ENCODE measurements at places on chromosomes 2 and 18. TPM values are rescaled to one million over a fixed set of nuclear protein-coding genes. Genes with fewer than 3 reads are reported as not detected.

The DNER gene
- 9.1 TPM for total RNA-seq

The RNMT gene
- total RNA-seq, result 18.7 TPM

The GKN1 gene
- 0.72 TPM for total RNA-seq

The VIL1 gene
- total RNA-seq, result 0.16 TPM

The TMEFF2 gene
- 0.29 TPM for total RNA-seq

The REEP1 gene
- 0.57 TPM for total RNA-seq

The MALL gene
- 158 TPM for total RNA-seq

The STARD6 gene
- total RNA-seq, result not detected

The MATN3 gene
- 12.5 TPM for total RNA-seq

The CHST9 gene
- not detected for total RNA-seq

The TRAPPC8 gene
- total RNA-seq, result 12.1 TPM

The CFAP210 gene
- 0.28 TPM for total RNA-seq

The ACOXL gene
- total RNA-seq, result not detected

The SLC39A6 gene
- total RNA-seq, result 53.8 TPM

The IL1A gene
- total RNA-seq, result 0.05 TPM

The ESPNL gene
- total RNA-seq, result 0.44 TPM

The TCF23 gene
- not detected for total RNA-seq

The PID1 gene
- total RNA-seq, result 3.5 TPM

The IL36G gene
- total RNA-seq, result not detected

The ZNF385B gene
- total RNA-seq, result 0.20 TPM

The EIF5B gene
- 61.2 TPM for total RNA-seq

The SAG gene
- not detected for total RNA-seq

The PSMA8 gene
- total RNA-seq, result not detected

The DCC gene
- total RNA-seq, result not detected

The TMEM169 gene
- 0.85 TPM for total RNA-seq

The BIN1 gene
- 26.7 TPM for total RNA-seq

The PSD4 gene
- 11.2 TPM for total RNA-seq

The RAB6D gene
- not detected for total RNA-seq

The CGREF1 gene
- total RNA-seq, result 7.9 TPM

The MYCN gene
- total RNA-seq, result not detected
